ENCODE measurements at places on chromosomes 3 and 15. TPM values are rescaled to one million over a fixed set of nuclear protein-coding genes. Genes with fewer than 3 reads are reported as not detected.

DNA sequence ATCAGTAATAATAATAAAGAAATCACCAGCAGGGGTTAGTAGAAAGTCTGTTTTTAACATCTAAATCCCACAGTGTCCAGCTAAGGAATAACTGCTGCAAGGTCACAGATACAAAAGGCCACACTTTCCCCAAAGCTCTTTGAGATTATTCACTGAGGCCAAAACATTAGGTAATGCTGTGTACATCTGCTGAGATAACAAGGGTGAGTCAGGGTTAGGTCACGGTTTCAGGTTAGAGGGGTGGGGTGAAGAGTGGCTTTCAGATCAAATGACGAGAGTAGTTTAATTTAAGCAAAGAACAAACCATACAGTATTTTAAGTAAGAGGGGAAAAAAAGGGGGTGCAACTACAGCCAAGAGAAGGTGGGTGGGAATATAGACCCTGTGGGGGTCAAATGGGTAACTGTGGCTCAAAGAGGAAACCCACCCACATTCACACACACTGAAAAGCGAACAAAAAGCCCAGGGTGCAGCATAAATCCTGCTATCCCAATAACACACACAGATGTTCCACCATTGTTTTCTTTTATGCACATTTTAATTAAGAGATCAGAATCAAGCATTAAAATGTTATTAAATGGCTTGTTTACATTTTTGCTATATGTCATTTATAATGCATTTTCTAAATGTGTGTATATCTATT lies 412.9 kb downstream of the TIGIT start:
- H3K4me3 ChIP-seq = no peak overlapping the region
- H3K27me3 ChIP-seq = peaks cover 2% of the 10 kb centered on the region

The COL7A1 gene
- not detected for polyA plus RNA-seq

DNA sequence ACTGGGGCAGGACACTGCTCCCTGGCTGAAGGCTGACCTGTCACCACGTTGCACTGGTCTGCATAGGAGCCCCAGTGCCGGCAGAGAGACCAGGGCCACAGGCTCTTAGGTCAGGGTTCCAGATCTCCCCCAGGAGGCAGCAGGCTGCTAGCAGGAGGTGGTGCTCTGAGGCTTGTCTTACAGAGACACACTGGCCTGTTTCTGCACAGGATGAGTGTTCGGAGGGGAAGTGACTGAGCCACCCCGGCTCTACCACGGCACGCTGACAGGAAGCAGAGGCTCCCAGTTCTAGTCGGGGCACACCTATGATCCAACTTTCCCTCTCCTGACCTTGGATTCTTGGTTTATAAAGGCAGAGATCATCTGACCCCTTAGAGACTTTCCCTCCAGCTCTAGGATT lies 8.6 kb downstream of the FBXL22 start:
- H3K4me1 ChIP-seq = peaks cover 46% of the 10 kb centered on the region
- peak overlapping the region; percentile 87 for H3K27ac ChIP-seq
- H3K4me3 ChIP-seq = peak overlapping the region; percentile 19
- peak; percentile 25 for DNase-seq
- H3K27me3 ChIP-seq = peaks cover 21% of the 10 kb centered on the region

- H3K36me3 ChIP-seq = peaks cover 4% of the 10 kb centered on the region
- H3K27me3 ChIP-seq = peaks cover 3% of the 10 kb centered on the region
- no peak for DNase-seq
- H3K27ac ChIP-seq = no peak overlapping the region
- no peak overlapping the region for H3K4me3 ChIP-seq
- H3K4me1 ChIP-seq = no peaks in the 10 kb centered on the region
Observed at GRCh38 chr3:127992127-127992526, 60.1 kb upstream of the SEC61A1 start.

The RBMS3 gene
- polyA plus RNA-seq = not detected

GRCh38 chr3:46465196-46465520 lies 453 bp upstream of the LTF start:
- H3K4me3 ChIP-seq = no peak overlapping the region
- H3K4me1 ChIP-seq = no peaks in the 10 kb centered on the region
- no peaks in the 10 kb centered on the region for H3K36me3 ChIP-seq
- H3K27me3 ChIP-seq = peaks cover 9% of the 10 kb centered on the region
- no peak for DNase-seq

The TMC3 gene
- polyA plus RNA-seq = not detected

The SERINC4 gene
- 1.3 TPM for polyA plus RNA-seq
